Spinal cord (tissue), 10 donors: ENCODE measurements at places on chromosomes 6 and 20.
A peak's percentile ranks its signal among the peaks of the same experiment; 100 is the strongest.

GRCh38 chr6:109015176-109015575 is 79.5 kb downstream of the SESN1 start:
- DNase-seq: no peak

- no peak for DNase-seq
Observed at GRCh38 chr6:43396408-43397149, 27.1 kb upstream of the ZNF318 start.

GRCh38 chr20:33431797-33432381 is 11.7 kb downstream of the SNTA1 start:
- DNase-seq: no peak

- no peak for DNase-seq
Observed at GRCh38 chr6:81561071-81561564, 191.4 kb downstream of the TENT5A start.

DNA sequence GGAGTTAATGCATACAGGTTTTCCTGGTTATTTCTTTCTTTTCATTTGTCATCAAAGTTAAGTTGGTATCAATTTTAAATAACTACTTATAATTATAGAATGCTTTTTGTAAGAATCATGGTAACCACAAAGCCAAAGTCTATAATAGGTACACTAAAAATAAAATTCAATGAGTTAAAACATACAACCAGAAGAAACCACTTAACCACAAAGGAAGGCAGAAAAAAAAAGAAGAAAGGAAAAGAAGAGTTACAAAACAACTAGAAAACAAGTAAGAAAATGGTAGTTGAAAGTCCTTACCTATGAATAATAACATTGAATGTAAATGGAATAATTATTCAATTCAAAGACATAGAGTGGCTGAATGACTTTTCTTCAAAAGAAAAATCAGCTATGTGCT is 45.6 kb downstream of the THBS2 start:
- DNase-seq: no peak

- no peak for DNase-seq
Observed at GRCh38 chr6:2026133-2026532, 219.3 kb downstream of the GMDS start.

DNA sequence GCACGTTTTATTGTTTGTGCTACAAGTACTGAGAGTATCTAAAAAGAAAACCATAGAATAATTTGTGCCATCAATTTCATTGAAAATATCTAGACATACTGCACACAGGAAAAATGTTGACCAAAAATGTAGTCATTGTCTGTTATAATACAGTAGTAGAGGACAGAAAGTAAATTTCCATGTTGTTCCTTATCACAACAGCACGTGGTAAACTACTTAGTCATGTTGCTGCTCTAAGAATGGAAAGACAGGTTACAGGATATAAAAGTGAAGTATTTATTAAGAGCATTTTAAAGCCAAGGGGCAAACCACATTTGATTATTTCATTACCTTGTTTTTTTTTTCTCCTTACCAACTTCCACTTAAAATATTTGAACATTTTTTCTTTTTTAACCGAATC is 89.0 kb upstream of the CEP85L start:
- no peak for DNase-seq

DNA sequence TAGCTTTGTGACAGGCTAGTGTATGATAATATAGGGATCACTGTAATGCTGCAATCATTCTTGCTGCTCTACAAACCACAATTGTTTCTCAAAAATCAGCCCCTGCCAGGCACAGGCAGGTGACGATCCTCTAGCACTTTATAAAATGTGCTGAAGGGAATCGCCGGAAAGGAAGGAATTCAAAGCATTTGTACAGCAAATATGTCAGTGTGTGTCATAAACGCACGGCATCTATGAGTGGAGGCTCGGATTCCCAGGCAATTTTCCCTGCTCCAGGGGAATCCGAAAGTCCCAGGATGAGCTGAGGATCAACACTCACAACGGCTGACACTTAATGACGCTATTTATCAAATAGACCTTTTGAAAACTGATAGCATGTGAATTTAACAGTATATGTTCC is 1.4 kb downstream of the PHACTR1 start:
- DNase-seq: no peak

- DNase-seq: no peak
Observed at GRCh38 chr6:7691021-7691420, 34.9 kb upstream of the BMP6 start.

GRCh38 chr6:143264986-143265764 is 185.3 kb downstream of the ADAT2 start:
- DNase-seq: no peak

DNA sequence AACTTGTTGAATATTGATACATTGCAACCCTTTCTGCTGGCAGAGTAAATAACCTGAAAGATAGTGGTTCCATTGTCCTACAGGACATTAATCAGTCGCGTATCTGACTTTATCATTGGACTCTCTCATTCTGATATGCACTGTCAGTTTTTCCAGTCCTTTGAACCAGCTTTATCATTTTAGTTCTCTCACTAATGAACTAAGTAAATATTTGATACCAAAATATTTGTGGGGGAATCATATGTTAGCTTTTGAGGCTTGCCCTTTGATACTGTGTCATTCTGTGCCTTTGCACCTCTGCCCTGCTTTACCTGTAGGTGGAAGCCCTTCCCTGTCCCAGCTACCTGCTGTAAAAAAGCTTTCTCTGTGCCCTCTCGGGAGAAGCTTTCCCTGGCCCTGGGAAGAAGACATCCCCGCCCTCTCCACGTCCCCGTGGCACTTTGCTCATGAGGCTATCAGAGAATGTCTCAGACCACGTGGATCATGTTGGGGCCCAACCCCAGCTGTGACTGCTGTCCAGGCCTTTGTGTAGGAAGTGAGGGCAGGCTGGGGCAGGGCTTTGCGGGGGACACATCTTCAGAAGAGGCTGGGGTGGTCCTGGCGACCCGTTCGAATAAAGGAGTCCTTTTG is 117.8 kb upstream of the NXT1 start:
- no peak for DNase-seq

- DNase-seq: peak; percentile 77
Observed at GRCh38 chr6:6005051-6006005, 1.4 kb downstream of the NRN1 start.

- no peak for DNase-seq
Observed at GRCh38 chr6:46832816-46833215, 39.6 kb downstream of the MEP1A start.

DNA sequence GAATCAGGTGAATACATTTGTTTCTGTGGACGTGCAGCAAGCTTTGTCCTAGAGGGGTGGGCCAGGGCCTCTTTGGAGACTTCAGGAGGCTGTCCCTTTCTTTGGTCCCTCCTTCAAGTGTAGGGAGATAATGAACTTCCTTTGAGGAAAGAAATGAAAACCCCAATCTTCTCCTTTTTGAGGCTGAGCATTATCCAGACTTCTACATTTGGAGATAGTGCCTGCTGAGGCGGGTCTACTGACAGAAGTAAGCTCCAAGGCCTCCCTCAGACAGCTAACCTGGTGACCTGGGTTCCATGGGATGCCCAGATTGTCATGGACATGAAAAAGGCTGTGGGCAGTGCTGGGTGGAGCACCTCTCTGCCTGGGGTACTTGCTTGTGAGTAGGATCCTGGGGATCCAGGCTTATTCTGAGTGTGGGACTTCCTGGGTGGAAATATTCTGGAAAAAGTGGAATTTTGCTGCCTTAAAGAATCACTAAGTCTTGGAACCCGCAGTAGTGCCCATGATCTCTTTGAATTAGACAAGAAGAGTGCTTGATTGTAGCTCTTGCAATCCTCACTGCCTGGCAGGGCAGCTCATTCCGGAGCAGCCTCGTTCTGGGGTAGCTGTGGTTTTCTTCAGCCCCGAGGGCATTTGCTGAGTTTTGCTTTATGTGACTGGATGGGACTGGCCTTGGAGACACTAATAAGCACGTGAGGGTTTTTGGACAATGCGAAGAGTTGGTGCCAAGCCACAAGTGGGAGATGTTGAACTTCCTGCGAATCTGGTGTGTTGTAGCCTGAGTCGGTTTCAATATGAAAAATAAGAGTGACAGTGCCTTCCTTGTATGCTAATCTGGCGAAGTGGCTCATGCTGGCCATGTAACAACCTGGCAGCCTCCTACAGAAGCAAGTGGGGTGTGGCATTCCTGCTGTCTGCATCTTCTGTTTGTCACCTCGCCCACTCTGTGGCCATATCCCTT is 28.1 kb downstream of the SNRNP48 start:
- DNase-seq: no peak

- DNase-seq: no peak
Observed at GRCh38 chr6:35248300-35248699, 11.2 kb upstream of the ZNF76 start.

DNA sequence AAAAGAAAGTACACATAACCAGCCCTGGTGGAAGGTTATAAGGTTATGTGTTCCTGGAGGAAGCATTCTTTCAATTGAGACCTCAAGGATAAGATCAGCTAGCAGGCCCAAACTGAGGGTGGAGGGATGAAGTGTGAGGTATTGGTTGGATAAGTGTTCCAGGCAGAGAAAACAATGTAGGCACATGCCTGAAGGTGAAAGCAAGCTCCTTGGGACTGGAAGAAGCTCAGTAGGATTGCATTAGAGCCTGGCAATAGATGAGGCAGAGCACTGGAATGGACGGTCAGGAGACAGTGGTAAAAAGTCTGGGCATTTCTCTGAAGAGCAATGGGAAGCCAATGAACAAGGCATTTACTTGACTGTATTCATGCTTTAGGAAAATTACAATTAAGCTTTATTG is 89.9 kb upstream of the SHLD1 start:
- DNase-seq: no peak

DNA sequence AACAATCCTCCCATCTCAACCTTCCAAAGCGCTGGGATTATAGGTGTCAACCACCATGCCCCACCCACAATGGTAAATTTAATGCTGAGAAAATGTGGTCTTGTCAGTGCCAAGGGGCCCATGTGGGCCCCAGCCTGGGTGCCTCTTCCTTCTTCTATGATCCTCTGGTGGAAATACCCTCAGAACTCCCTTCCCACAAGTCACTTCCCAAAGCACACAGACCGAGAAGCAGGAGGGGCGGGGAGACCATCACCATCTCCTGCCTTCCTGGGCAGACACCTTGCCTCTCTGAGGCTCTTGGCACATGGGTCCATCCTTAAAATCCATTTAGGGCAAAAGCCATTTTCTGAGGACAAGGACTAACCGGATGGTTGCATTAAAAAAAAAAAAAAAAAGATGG is 59.0 kb downstream of the NOL4L start:
- DNase-seq: no peak

DNA sequence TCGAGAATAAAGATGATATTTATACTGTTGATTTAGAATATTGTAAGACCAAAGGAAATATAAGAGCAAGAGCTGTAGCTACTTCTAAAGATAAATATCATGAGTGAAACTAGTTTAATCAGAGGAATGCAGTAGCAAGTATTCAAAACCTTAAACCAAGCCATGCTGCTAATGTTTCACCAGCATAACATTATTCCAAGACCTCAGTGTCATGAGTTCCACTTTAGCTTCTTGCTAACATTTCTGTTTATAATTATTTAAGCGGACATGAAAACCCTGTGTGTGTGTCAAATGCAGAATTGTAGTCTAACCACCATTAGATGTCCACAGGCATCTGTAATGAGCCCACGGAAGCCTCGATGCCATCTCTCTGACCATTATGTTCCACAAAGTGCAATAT is 752.6 kb upstream of the MARCKS start:
- no peak for DNase-seq

DNA sequence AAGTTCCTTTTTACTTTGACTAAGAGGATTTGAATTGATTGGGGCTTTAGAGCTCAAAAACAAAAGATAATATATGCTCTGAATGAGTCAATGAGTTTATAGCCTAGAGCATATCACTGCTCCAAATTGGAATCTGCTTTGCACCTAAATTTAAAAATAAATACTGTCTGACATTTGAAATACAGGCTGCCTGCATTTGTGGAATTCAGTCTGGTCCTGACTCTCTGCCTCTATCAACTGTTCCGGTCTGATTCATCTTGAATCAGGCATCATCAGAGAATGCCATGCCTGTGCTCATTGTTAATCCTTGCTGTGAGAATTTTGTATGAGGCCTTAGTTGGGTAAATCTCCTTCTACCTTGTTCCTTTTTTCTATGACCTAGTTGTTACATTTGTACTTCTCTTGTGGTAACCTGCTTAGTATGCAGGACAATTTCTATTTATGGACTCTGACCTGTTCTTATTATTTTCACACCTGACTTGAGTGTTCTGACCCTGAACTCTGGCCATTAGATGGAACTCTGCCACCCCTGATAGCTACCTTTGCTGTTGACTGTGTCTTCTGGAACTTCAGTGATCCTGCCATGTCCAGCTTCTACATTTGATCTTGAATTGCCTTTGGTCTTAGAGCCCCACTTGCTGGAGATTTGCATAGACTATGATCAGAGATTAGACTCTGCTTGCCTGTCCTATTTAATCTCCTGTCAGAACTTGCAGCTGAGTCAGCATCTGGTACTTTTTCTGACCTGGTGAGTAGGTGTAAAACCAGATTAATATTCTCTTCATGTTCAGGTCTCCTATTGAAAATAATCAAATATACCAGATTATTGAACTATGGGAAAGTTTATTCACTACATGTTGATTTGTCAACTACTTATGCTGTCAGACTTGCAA is 442.7 kb upstream of the HS3ST5 start:
- DNase-seq: no peak

DNA sequence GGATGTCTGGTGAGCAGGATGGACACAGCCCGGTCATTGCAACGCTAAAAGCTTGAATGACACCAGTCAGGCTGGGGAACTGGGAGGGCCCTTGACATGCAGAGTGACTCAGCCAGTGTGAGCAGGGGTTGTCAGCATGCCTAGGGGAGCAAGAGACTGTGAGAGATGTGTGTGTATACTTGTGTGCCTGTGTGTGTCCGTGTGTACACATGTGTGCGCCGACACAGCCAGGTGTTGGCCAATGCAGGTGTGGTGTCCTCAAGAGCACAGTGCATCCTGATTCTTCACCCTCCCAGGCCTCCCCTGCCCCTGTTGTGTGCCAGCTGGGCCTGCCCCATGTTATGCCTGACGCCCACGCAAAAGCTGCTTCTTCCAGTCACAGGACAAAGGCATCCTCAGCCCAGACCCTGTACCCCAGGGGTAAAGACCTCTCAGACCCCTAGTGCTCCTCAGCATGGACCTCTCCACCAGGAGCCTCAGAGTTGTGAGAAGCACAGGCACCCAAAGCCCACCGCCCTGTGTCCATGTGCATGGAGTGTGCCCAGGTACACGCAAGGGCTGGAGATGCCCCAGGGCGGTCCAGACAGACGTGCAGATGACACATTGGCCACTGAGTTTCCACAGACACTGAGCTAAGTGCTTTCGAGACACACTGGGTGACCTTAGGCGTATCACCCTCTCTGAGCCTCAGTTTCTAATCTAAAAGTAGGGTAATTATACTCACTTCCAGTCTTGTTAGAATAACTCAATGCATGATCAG is 16.6 kb downstream of the NRSN2 start:
- no peak for DNase-seq

- no peak for DNase-seq
Observed at GRCh38 chr20:62742979-62743776, 34.5 kb downstream of the NTSR1 start.

- DNase-seq: no peak
Observed at GRCh38 chr6:36969240-36969691, 14.7 kb downstream of the PI16 start.

GRCh38 chr6:111530218-111530617 is 47.2 kb upstream of the REV3L start:
- no peak for DNase-seq

- peak; percentile 36 for DNase-seq
Observed at GRCh38 chr6:25652007-25652515, at the start of gene SCGN. Gene SCGN, plus strand, starts transcription at chr6:25652215. Its CDS starts 189 bp downstream, at chr6:25652404.

- no peak for DNase-seq
Observed at GRCh38 chr6:18053555-18054445, 66.4 kb upstream of the KIF13A start.

GRCh38 chr20:35893942-35894341 is 60.4 kb downstream of the SCAND1 start:
- no peak for DNase-seq
